ENCODE measurements at places on chromosomes 4 and X. TPM values are rescaled to one million over a fixed set of nuclear protein-coding genes. Genes with fewer than 3 reads are reported as not detected.

GRCh38 chr4:41268721-41269517 is 12.2 kb downstream of the UCHL1 start:
- no peak for DNase-seq

- no peak for DNase-seq
Measured at GRCh38 chrX:21972046-21972445, 31.5 kb downstream of the SMS start.

DNA sequence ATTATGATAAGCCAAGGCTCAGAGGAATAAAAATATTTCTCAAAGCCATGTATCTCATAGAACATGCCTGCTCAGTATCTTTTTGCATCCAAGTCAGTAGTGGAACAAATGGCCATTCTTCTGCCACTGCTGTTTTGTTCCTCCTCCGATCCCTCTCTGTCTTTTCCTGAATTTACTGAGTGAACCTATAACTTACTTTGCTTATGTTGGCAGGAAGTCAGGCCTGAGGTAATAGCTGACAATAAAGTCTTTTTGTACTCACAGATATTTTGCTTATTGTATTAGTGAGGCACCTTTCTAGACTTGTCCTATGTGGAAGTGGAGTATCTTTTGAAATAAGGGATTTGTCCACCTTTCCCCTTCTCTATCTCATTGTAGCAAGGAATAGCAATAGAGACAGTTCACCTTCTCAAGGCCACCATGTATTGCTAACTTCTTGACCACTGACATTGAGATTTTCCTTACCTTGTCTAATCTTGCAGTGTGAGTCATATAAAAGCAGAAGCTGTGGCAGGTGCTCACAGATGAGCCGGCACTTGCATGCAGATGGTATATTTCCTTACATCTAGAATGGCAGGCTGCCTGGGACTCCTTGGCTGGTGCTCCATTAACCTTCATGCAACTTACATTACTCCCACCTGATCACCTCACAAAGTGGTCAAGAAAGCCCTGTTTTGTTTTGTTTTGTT is 68.2 kb downstream of the AGTR2 start:
- no peak for DNase-seq

GRCh38 chr4:34191443-34191842 is 2052.9 kb downstream of the ARAP2 start:
- no peak for DNase-seq

TRMT10A gene
- polyA plus RNA-seq: 17.5 TPM

- DNase-seq: no peak
Measured at GRCh38 chr4:45120163-45120562, 393.8 kb upstream of the GNPDA2 start.
